Parietal lobe (tissue), 2 donors: ENCODE measurements at places on chromosomes 5 and 9. TPM values are rescaled to one million over a fixed set of nuclear protein-coding genes. Genes with fewer than 3 reads are reported as not detected.

ECSCR gene
- 4.7 TPM for total RNA-seq

MORN5 gene
- not detected for total RNA-seq

ARL14EPL gene
- total RNA-seq = not detected

PCDHA12 gene
- 40.4 TPM for total RNA-seq

NR4A3 gene
- 13.5 TPM for total RNA-seq

BAAT gene
- 0.31 TPM for total RNA-seq

STKLD1 gene
- 1.6 TPM for total RNA-seq

MYO10 gene
- 46.6 TPM for total RNA-seq

IL31RA gene
- total RNA-seq = not detected

PCDHGC5 gene
- total RNA-seq = 20.0 TPM

TTC39B gene
- total RNA-seq = 11.3 TPM

CYLC2 gene
- not detected for total RNA-seq

OR1N2 gene
- not detected for total RNA-seq

TTC16 gene
- not detected for total RNA-seq

PLAC8L1 gene
- not detected for total RNA-seq

DMRT3 gene
- not detected for total RNA-seq

PAEP gene
- total RNA-seq = not detected

NDOR1 gene
- 6.9 TPM for total RNA-seq

NR5A1 gene
- total RNA-seq = not detected

EQTN gene
- total RNA-seq = 8.1 TPM

ADGRV1 gene
- 631 TPM for total RNA-seq

ADAMTS2 gene
- total RNA-seq = 1.9 TPM

FAM81B gene
- total RNA-seq = not detected

SLC6A7 gene
- 1.9 TPM for total RNA-seq

PCDHB13 gene
- 29.7 TPM for total RNA-seq

PCDHGA1 gene
- 9.1 TPM for total RNA-seq

IPO11 gene
- 42.3 TPM for total RNA-seq

ZNF169 gene
- 21.9 TPM for total RNA-seq

PCDHA9 gene
- 42.6 TPM for total RNA-seq

CTSV gene
- 0.94 TPM for total RNA-seq
